ENCODE measurements at places on chromosomes 1 and 21.

- DNase-seq = peak; percentile 91
These were observed 34.5 kb upstream of the CD1D start for GRCh38 chr1:158146165-158146564.

GRCh38 chr1:150543500-150544143, 5.6 kb upstream of the ADAMTSL4 start:
- DNase-seq = no peak

DNA sequence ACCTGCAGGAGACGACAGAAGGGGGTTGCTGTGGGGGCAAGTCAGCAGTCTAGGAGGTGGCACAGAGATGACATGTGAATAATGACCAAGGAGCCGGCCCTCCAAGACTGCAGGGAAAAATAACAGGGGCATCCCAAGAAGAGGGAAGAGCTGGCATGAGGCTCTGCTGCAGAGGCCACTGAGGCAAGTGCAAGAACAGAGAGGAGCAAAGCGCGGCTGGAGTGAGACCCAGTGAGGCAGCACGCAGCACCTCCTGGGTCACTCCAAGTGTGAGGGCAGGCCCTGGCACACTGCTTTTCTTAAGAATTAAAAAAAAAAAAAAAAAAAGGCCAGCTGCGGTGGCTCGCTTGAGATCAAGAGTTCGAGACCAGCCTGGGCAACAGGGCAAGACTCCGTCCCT, 80.1 kb downstream of the SLC66A1 start:
- no peak for DNase-seq

GRCh38 chr21:44485254-44485793, 30.0 kb downstream of the LRRC3 start:
- no peak for DNase-seq

- DNase-seq = no peak
These were observed 12.6 kb downstream of the VTCN1 start for GRCh38 chr1:117198097-117198496.

DNA sequence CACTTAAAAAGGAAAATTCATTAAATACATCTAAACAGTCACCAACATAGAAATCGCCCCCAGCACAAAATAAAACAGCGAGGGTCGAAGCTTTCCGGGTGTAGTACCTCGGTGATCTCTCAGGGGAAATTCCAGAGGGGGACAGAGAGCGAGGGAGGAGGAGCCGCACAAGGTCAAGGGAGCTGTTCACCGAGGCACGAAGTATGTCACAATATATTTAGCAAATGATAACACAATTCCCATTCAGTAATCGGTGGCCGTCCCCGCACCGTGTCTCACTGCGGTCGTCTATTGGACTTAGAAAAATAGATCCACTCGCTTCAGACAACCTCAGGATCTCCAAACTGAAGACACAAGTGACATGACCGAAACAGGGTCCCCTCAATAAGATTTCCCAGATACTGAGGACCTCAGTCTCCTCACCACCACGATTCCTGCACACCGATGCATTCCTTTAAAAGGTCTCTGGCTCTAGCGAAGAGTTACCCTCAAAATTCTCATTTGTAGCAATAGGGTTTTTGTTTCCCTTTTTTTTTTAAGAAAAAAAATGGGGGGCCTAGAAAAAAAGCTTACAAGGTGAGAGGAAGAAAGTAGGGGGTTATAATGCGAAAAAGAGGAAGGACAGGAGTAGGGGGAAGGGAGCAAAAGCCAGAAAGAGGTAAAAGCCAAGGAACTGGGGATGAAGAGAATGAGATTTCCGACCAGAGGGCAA, 1.1 kb downstream of the LPGAT1 start:
- peak; percentile 68 for DNase-seq

GRCh38 chr1:38153066-38153777, 106.6 kb upstream of the POU3F1 start:
- no peak for DNase-seq

DNA sequence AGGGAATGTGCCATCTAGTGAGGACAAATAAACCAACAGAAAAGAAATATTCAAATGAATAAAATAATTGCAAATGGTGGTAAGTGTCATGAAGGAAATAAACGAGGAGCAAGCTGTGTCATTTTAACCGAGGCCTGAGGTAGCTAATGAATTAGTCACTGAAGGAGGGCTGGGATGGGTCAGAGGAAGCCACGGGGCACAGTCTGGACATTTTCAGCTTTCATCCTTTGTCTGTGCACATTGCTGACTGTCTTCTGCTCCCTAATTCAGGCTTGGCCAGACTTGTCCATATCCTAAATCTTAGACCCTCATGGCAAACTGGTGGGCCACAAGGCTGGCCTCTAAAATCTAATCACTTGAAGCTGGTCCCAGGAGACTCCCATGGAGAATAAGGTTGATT, 138.4 kb downstream of the RHOU start:
- peak; percentile 18 for DNase-seq

- DNase-seq = no peak
These were observed 10.4 kb upstream of the BCAR3 start for GRCh38 chr1:93692026-93692425.

DNA sequence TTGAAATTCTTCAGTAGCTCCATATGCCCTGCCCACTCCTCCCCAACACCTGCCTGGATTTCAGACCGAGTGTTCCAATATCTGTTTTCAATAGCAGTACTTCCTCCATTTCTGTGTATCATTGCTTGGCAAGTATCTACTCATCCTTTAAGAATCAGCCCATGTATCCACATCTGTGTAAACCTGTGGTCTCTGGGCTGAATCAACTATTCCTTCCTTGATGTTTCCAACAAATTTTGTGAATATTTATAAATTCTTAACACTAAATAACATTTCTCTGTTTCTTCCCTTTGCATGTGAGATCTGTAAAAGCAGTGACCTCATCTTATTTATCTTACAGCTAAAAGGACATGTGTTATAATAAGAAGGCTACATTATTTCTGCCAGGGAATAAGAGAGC, 26.0 kb upstream of the UAP1 start:
- DNase-seq = peak; percentile 26

- no peak for DNase-seq
These were observed 50.2 kb downstream of the KCNJ6 start for GRCh38 chr21:37866027-37866426.

- no peak for DNase-seq
These were observed 1.5 kb downstream of the SNX27 start for GRCh38 chr1:151613282-151613780.

GRCh38 chr1:119766374-119766794, 2.3 kb downstream of the HMGCS2 start:
- no peak for DNase-seq

- peak; percentile 74 for DNase-seq
These were observed 95.9 kb downstream of the KCNJ15 start for GRCh38 chr21:38352536-38353219.

- no peak for DNase-seq
These were observed 23.6 kb upstream of the GRHL3 start for GRCh38 chr1:24295535-24295934.

GRCh38 chr1:221392453-221392852, 349.4 kb downstream of the DUSP10 start:
- peak; percentile 85 for DNase-seq

GRCh38 chr21:33964706-33965325, 49.2 kb upstream of the ATP5PO start:
- DNase-seq = peak; percentile 42

DNA sequence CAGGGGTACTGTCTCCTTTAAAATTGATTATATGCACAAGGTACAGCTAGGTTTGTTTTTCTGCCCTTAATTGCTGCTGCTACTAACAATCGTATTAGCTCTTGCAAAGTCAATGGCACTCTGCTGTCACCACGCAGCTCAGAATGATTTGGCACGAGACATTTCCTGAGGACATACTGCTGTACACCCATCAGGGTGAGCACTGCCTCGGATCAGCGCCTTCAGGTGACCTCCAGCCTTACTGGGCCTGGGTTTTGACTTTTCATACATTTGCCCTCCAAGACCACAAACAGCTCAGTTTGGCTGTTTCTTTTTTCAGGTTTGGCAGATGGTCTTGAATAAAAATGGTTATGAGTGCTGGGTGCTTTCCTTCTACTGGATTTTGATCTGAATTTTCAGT, 110.9 kb downstream of the NTPCR start:
- no peak for DNase-seq

DNA sequence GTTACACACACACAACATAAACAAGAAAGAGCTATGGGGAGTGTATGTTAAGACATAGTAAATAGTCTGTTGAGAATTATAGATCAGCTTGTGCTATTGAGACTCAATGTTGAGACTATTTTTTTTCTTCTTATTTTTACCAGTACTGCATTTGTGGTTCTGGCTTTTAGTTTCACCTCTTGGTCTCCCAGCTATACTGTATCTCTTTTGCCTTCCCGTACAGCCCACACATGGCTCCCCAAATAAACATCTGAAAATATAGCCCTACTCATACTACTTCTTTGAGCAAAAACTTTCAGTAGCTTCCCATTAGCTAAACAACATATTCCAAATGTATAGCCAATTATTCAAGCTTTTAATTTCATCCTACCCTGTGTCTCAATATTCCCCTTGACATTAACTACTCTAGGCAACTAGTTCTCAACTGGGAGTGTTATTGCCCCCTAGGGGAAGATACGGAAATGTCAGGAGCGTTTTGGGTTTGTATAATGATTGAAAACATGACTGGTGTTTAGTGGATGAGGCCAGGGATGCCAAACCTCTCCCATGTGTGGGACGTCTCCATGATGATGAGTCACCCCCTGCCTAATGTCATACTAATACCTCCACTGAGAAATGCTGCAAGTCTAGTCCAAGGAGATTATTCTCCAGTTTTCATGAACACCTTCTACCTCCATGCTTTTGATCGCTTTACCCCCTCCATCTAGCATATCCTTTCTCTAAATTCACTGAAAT, 6.8 kb downstream of the RPE65 start:
- DNase-seq = peak; percentile 66

DNA sequence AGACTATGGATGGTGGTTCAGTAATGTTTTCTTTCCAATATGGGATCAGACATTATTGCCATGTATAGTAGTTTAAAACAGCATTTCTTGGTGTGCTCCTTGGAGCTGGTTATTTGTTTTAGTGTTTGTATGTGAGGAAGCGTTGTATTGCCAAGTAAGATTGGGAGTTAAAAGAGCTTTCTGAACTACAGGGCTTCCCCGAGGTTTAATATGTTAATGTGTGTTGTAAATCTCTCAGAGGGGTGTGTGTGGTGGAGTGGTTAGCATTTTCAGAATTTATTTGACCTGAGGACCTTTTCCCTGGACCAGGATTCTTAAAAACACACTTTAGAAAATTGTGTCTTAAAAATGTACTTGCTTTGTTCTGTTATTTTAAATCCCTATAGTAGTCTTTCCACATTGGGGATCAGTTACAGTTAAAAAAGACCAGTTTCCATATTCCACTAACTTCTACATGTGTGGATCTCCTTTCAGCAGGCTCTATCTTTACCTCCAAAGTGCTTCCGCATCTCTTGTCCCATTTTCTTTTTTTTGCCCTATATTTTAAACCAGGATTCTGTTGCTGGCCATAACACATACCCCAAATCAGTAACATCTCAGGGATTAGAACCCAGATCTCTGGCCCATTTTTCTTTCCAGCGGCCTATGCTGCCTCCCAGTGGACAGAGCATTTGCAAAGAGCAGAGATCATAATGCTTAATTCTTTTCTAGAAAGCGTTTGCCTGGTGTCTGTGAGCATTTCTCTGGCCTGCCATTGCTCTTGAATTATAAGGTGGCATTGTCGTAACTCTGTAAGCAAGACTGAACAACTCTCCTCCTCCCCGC, 58.6 kb downstream of the PBX1 start:
- DNase-seq = peak; percentile 33

- DNase-seq = no peak
These were observed 98.9 kb upstream of the COL6A1 start for GRCh38 chr21:45882645-45883044.

GRCh38 chr1:88139633-88140032, 544.4 kb upstream of the PKN2 start:
- no peak for DNase-seq

All from EL (cell line).